Regular cardiac myocyte (primary cell): ENCODE measurements at places on chromosomes 7 and 10. TPM values are rescaled to one million over a fixed set of nuclear protein-coding genes. Genes with fewer than 3 reads are reported as not detected.

WNT16 gene
- under 0.01 and 0.38 TPM in 2 replicates for total RNA-seq

MAGI2 gene
- total RNA-seq = 3.3 and 7.9 TPM in 2 replicates

ITPRID1 gene
- total RNA-seq = not detected in 2 replicates

FAM180A gene
- 3.1 and 21.5 TPM in 2 replicates for total RNA-seq

TFAM gene
- 22.8 and 36.6 TPM in 2 replicates for total RNA-seq

ADD3 gene
- 443 and 557 TPM in 2 replicates for total RNA-seq

MYL10 gene
- total RNA-seq = not detected in 2 replicates

CACNB2 gene
- total RNA-seq = 0.19 and 0.85 TPM in 2 replicates

ZNF117 gene
- total RNA-seq = 5.8 and 14.4 TPM in 2 replicates

TCAF2 gene
- 6.5 and 7.1 TPM in 2 replicates for total RNA-seq

FAM25A gene
- total RNA-seq = not detected in 2 replicates

STAG3 gene
- 1.1 and 4.8 TPM in 2 replicates for total RNA-seq

FAM131B gene
- 1.2 and 3.1 TPM in 2 replicates for total RNA-seq

OR6B1 gene
- not detected in 2 replicates for total RNA-seq

SLC29A4 gene
- 1.3 and 2.5 TPM in 2 replicates for total RNA-seq

FANK1 gene
- 5.4 and 22.0 TPM in 2 replicates for total RNA-seq

SLC13A4 gene
- total RNA-seq = under 0.01 TPM in 1 of 2 replicates, not detected in the other

ASB10 gene
- not detected in 2 replicates for total RNA-seq

NRP1 gene
- total RNA-seq = 418 and 458 TPM in 2 replicates

CHST15 gene
- 1.7 and 8.2 TPM in 2 replicates for total RNA-seq

LBX1 gene
- not detected in 2 replicates for total RNA-seq

LEP gene
- 8.2 TPM in 1 of 2 replicates, not detected in the other for total RNA-seq

SPDYE1 gene
- total RNA-seq = not detected in 2 replicates
